ENCODE measurements at places on chromosomes 7 and 10.

GRCh38 chr7:22909917-22910316 is 87.3 kb upstream of the TOMM7 start:
- no peaks in the 10 kb centered on the region for H3K27me3 ChIP-seq
- no peaks in the 10 kb centered on the region for H3K36me3 ChIP-seq
- no peak overlapping the region for H3K27ac ChIP-seq
- H3K4me1 ChIP-seq = no peaks in the 10 kb centered on the region

- H3K4me1 ChIP-seq = peaks cover 9% of the 10 kb centered on the region
- DNase-seq = no peak
- peaks cover 29% of the 10 kb centered on the region for H3K36me3 ChIP-seq
- H3K27ac ChIP-seq = peak overlapping the region; percentile 24
- H3K27me3 ChIP-seq = no peaks in the 10 kb centered on the region
These were observed 141.9 kb downstream of the TCF7L2 start for GRCh38 chr10:113091920-113092319.

- no peaks in the 10 kb centered on the region for H3K27me3 ChIP-seq
- H3K36me3 ChIP-seq = no peaks in the 10 kb centered on the region
- no peaks in the 10 kb centered on the region for H3K4me1 ChIP-seq
- no peak overlapping the region for H3K27ac ChIP-seq
- H3K4me3 ChIP-seq = no peak overlapping the region
These were observed 96.2 kb downstream of the SGMS1 start for GRCh38 chr10:50527442-50528043.

- H3K4me3 ChIP-seq = no peak overlapping the region
- no peaks in the 10 kb centered on the region for H3K27me3 ChIP-seq
- H3K27ac ChIP-seq = no peak overlapping the region
- H3K4me1 ChIP-seq = no peaks in the 10 kb centered on the region
- peaks cover 44% of the 10 kb centered on the region for H3K36me3 ChIP-seq
- DNase-seq = no peak
These were observed 69.1 kb downstream of the MEST start for GRCh38 chr7:130560972-130561371.

- H3K36me3 ChIP-seq = no peaks in the 10 kb centered on the region
- DNase-seq = no peak
- H3K4me3 ChIP-seq = no peak overlapping the region
These were observed 128.3 kb downstream of the PTPN20 start for GRCh38 chr10:47039562-47039913.

DNA sequence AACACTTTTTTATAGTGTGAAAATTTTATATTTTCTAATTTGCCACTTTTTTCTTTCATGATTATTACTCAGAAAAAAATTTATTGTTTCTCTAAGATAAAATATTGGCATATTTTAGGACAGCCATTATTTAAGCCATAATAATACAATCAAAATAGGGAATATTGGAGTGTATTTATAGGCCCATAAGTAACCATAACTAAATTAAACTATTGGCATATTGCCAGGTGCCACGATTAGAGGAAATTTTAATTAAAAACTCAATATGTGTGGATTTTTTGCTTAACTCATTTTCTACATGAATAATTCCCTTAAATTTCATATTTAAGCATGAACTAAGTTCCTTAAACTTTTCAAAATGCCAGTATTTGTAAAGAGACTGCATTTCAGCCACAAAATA is 587.8 kb downstream of the IPMK start:
- no peak overlapping the region for H3K27ac ChIP-seq
- no peaks in the 10 kb centered on the region for H3K27me3 ChIP-seq
- no peak for DNase-seq

DNA sequence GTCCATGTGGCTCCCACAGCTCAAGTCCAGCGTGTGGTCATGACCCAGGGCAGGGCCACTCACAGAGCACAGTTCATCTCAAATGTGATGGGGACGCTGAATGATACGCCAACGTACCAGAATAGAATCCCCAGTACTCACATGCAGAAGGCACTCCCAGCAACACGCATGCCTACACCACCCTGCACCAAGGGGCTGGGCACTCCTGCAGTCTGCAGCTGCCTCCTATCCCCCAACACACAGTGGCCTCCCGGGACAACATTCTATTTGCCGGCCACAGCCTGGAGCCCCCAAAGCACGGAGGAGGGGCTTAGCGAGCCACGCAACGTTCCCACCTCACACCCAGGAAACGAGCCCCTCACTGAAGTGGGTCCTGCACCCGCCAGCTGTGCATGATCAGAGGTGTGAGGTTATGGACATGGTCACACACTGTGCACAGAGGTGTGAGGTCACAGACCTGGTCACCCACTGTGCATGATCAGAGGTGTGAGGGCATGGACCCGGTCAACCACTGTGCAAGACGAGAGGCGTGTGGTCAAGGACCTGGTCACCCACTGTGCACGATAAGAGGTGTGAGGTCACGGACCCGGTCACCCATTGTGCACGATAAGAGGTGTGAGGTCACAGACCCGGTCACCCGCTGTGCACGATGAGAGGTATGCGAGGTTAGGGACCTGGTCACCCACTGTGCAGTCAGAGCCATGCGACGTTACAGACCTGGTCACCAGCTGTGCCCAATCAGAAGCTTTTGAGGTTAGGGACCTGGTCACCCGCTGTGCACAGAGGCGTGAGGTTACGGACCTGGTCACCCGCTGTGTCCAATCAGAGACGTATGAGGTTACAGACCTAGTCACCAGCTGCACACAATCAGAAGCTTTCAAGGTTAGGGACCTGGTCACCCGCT is 182.8 kb downstream of the DIP2C start:
- DNase-seq = no peak
- peaks cover 16% of the 10 kb centered on the region for H3K4me1 ChIP-seq
- H3K36me3 ChIP-seq = no peaks in the 10 kb centered on the region
- no peak overlapping the region for H3K4me3 ChIP-seq
- H3K27ac ChIP-seq = no peak overlapping the region

GRCh38 chr10:70785190-70785589 is at the start of gene TBATA:
TSS of gene TBATA (minus strand) at chr10:70785377. CDS start at chr10:70783379, 1,998 bp downstream.
- no peaks in the 10 kb centered on the region for H3K4me1 ChIP-seq
- H3K4me3 ChIP-seq = no peak within 1 kb of the TSS
- H3K27ac ChIP-seq = no peak within 1 kb of the TSS

- no peak overlapping the region for H3K27ac ChIP-seq
- H3K36me3 ChIP-seq = peaks cover 6% of the 10 kb centered on the region
- peaks cover 58% of the 10 kb centered on the region for H3K27me3 ChIP-seq
- DNase-seq = no peak
These were observed 145.3 kb downstream of the CELF2 start for GRCh38 chr10:11162828-11163599.

- H3K27ac ChIP-seq = no peak overlapping the region
- no peak overlapping the region for H3K4me3 ChIP-seq
- no peaks in the 10 kb centered on the region for H3K36me3 ChIP-seq
- no peak for DNase-seq
These were observed 87.5 kb downstream of the ANKRD7 start for GRCh38 chr7:118312051-118312450.

DNA sequence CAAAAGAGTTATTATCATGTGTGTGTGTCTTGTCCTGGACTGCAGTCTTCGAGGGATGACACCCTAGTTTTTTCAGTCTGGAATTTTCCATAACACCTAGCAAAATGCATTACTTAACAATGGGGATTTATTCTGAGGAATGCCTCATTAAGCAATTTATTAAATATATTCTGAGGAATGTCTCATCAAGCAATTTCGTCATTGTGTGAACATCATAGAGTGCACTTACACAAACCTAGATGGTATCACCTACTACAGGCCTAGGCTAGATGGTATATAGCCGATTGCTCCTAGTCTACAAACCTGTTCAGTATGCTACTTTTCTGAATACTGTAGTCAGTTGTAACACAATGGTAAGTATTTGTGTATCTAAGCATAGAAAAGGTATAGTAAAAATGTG is 1.1 kb upstream of the STEAP4 start:
- no peak overlapping the region for H3K27ac ChIP-seq
- peaks cover 9% of the 10 kb centered on the region for H3K4me1 ChIP-seq
- H3K36me3 ChIP-seq = no peaks in the 10 kb centered on the region
- H3K27me3 ChIP-seq = peaks cover 34% of the 10 kb centered on the region
- DNase-seq = no peak
- H3K4me3 ChIP-seq = no peak overlapping the region

- no peak overlapping the region for H3K27ac ChIP-seq
- no peaks in the 10 kb centered on the region for H3K4me1 ChIP-seq
- no peak for DNase-seq
- no peaks in the 10 kb centered on the region for H3K36me3 ChIP-seq
- no peaks in the 10 kb centered on the region for H3K27me3 ChIP-seq
- no peak overlapping the region for H3K4me3 ChIP-seq
These were observed 35.7 kb upstream of the MDFIC start for GRCh38 chr7:114886241-114886640.

- no peaks in the 10 kb centered on the region for H3K4me1 ChIP-seq
- no peak overlapping the region for H3K4me3 ChIP-seq
- no peak for DNase-seq
- H3K27me3 ChIP-seq = peaks cover 40% of the 10 kb centered on the region
- no peaks in the 10 kb centered on the region for H3K36me3 ChIP-seq
These were observed 154.6 kb upstream of the TARP start for GRCh38 chr7:38428041-38428440.

- DNase-seq = no peak
- peaks cover 16% of the 10 kb centered on the region for H3K27me3 ChIP-seq
- no peaks in the 10 kb centered on the region for H3K36me3 ChIP-seq
- no peak overlapping the region for H3K27ac ChIP-seq
- H3K4me3 ChIP-seq = no peak overlapping the region
These were observed 222.4 kb upstream of the GRB10 start for GRCh38 chr7:51005074-51005473.

DNA sequence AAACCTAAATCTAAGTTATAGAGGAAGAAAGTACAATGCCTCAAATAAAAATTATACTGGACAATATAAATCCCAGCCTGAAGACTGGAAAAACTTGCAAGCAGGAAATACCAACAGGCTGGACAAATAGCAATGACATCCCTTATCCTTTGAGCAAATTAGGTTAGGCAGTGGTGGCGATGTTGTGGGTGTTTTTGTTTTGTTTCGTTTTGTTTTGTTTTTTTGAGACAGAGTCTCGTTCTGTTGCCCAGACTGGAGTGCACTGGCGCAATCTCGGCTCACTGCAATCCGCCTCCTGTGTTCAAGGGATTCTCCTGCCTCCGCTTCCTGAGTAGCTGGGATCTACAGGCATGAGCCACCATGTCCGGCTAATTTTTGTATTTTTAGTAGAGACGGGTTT is 57.3 kb upstream of the TES start:
- no peaks in the 10 kb centered on the region for H3K36me3 ChIP-seq
- H3K27me3 ChIP-seq = no peaks in the 10 kb centered on the region
- H3K4me3 ChIP-seq = no peak overlapping the region
- DNase-seq = no peak

DNA sequence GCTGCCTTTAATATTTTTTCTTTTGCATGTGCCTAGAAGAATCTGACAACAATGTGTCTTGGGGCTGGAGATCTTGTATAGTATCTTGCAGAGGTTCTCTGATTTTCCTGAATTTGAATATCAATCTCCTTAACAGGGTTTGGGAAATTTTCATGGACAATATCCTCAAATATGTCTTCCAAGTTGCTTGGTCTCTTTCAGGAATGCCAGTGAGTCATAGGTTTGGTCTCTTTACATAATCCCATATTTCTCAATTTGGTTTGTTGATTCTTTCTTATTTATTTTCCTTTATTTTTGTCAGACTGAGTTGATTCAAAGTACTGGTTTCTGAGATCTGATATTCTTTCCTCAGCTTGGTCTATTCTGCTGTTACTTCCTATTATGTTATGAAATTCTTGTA is 208.7 kb upstream of the GLI3 start:
- no peak overlapping the region for H3K27ac ChIP-seq
- no peak overlapping the region for H3K4me3 ChIP-seq
- peaks cover 3% of the 10 kb centered on the region for H3K36me3 ChIP-seq
- H3K27me3 ChIP-seq = no peaks in the 10 kb centered on the region
- no peak for DNase-seq
- no peaks in the 10 kb centered on the region for H3K4me1 ChIP-seq

DNA sequence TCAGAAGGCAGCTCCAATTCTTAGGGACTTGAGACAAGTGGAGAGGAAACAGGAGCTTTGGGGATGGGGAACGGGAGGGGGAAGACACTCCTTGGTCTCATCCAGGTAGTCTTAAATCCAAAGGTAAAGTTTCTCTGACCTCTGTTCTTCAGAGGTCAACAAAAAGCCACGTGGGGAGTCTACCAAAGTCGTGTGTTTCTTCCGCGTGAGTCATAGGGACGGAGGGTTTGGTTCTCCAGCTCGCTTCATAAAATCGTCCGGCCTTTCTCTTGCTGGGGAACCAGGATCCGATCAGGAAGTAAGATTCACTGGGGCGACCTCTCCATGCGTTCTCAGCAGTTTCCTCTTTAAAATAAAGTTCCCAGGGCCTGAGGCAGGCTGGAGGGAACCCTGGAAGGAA is 275.7 kb downstream of the TCERG1L start:
- H3K4me3 ChIP-seq = no peak overlapping the region
- H3K27me3 ChIP-seq = peaks cover 22% of the 10 kb centered on the region
- no peaks in the 10 kb centered on the region for H3K36me3 ChIP-seq
- H3K27ac ChIP-seq = no peak overlapping the region
- DNase-seq = no peak
- no peaks in the 10 kb centered on the region for H3K4me1 ChIP-seq

- H3K27ac ChIP-seq = no peak overlapping the region
- DNase-seq = no peak
- no peak overlapping the region for H3K4me3 ChIP-seq
- no peaks in the 10 kb centered on the region for H3K36me3 ChIP-seq
These were observed 4.4 kb upstream of the EN2 start for GRCh38 chr7:155453296-155454182.

DNA sequence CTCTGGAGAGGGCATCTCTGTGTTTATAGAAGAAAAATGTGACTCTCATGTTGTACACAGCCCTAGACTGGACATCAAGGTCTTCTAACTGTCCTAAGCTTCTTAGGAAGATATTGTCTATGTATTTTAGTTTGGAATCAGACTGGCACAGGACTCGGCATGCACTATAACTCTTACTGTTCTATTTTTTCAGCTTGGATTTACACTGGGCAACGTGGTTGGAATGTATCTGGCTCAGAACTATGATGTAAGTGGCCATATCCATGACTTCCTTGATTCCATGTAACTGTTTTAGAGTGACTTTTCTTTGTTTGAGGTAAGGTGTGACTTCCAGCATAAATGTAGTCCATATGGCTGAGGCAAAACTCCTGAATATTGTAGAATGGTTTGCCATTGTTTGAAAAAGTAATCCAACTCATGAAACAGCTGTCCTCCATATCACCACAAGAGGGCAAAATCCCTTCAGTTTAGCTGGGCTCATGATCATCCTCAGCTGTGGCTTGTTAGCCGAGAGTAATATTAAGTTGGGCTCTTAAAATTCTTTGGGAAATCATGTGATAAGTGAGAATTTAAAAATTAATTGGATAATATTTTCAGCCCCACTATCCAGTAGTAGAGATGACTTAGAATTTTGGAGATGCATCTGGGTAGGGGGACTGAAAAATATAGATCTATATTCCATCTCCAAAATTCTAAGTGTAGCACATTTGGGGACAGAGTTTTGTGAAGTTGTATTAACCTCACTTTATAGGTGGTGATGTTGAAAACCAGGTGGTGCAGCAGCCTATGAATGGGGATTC is 10.4 kb downstream of the STMP1 start:
- peaks cover 22% of the 10 kb centered on the region for H3K36me3 ChIP-seq
- peaks cover 16% of the 10 kb centered on the region for H3K4me1 ChIP-seq
- no peaks in the 10 kb centered on the region for H3K27me3 ChIP-seq
- no peak for DNase-seq
- no peak overlapping the region for H3K4me3 ChIP-seq
- peak overlapping the region; percentile 75 for H3K27ac ChIP-seq

- no peaks in the 10 kb centered on the region for H3K27me3 ChIP-seq
- no peak overlapping the region for H3K4me3 ChIP-seq
- H3K27ac ChIP-seq = peak overlapping the region; percentile 13
These were observed 9.4 kb upstream of the TMEM168 start for GRCh38 chr7:112799448-112800120.

Measured in mesothelial cell of epicardium (in vitro differentiated cells).